ENCODE measurements at places on chromosomes 7 and 10.

- no peak for DNase-seq
These were observed 250.4 kb downstream of the DNAJB6 start for GRCh38 chr7:157587051-157587804.

DNA sequence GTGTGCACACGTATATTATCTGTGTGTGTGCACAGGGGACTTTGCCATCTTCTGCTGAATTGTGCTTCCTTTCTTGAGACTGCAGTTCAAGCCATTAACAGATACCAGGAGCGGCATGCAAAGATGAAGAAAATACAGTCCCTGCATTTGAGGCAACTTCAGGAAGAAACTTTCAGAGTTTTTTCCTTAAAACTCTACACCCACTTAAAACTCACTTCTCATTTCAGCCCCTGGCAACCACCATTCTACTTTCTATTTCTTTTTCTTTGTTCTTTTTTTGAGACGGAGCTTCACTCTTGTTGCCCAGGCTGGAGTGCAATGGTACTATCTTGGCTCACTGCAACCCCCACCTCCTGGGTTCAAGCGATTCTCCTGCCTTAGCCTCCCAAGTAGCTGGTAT is 448.9 kb upstream of the ZMIZ1 start:
- no peak for DNase-seq

- no peak for DNase-seq
These were observed 186.1 kb upstream of the KAT6B start for GRCh38 chr10:74640134-74640921.

- DNase-seq = no peak
These were observed 173.6 kb downstream of the CDCA7L start for GRCh38 chr7:21771906-21772610.

- DNase-seq = no peak
These were observed 3.7 kb upstream of the HOXA10 start for GRCh38 chr7:27177795-27178320.

GRCh38 chr10:663466-663751 is 26.1 kb downstream of the DIP2C start:
- DNase-seq = no peak

- DNase-seq = no peak
These were observed 9.3 kb downstream of the KNDC1 start for GRCh38 chr10:133169173-133169947.

DNA sequence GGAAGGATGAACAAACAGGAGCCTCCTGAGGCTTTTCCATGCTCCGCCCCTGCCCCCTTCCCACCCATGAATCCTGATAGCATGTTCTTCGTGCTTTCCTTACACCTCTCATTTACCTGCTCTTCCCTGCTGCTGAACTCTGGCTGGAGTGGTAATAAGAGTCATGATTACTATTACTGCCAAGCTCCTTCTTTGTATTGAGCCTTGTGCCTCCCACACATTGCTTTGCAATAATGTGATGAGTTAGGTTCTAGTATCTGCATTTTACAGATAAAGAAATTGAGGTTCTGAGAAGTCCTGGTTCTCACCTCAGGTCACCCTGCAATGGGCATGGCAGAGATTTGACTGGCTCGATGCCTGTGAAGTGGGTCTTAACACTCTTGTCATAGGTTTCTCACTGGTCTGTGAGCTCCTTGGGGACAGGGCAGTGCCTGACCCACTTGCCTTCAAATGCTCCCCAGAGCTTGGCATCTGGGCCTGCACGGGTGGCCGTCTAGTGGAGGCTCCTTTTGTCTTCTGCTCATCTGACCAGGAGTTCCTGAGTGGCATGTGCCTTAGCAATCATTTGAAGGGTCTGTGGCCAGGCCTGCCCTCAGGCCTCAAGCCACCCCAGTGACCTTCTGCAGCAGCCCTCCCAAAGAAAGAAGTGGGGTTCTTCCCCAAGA is 309.2 kb upstream of the ZMIZ1 start:
- no peak for DNase-seq

DNA sequence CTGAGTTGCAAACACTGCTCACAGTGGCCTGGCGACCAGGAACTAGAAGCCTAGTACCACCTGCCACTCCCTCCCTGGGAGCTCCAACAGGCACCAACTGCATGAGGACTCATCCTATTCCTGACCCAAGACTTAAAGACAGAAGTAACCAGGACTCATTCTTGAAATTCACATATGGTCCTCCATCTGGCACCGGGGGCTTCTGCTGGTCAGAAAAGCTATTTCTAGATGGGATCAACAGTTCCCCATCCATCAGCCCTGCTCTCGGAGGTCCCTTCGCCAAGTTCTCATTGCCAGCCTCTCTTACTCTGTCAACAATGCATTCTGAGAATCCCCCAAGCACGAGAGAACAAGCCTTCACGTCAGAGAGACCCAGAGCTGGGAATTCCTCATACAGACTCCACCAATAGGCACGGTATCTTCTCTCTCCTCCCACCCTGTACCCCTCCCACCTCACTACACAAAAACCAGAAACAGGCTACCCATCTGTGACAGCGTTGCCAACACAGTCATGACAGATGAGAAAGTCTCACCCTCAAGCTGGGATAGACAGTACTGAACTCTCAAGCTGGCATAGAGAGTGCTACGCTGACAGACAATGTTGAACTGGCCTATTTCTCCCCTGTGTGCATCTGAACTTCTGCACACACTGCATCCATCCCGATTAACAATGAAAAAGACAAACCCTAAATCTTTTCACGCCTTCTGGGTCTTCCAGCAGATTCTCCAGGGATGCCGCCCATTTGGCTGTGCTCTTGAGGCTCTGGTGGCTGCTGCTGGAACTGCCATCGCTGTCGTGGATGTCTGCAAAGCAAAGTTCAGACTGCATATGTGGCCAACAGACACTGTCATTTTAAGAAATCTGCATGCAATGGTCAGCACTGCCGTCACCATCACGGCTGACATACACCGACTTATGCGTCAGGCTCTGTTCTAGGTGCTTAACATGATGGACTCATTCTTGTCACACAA is 15.6 kb downstream of the RGS10 start:
- DNase-seq = no peak

DNA sequence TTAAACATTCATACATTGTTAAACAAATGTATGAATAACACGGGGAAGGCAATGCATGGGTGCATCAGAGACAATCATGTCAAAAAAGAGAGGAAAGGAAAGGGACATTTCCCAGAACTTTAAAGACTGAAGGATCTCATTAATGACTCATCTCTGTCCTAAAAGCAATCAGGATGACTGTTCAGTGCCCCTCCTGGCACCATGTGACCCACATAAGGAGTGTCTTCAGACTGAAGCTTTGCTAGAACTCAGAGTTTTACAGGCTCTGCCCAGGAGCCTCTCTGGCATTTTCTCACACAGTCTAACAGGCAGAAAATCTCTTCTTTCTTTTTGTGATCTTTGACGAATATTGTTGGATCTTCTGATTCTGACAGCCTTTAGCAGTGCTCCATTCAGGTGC is 315.3 kb downstream of the OTUD1 start:
- DNase-seq = no peak

- no peak for DNase-seq
These were observed 744 bp upstream of the DRGX start for GRCh38 chr10:49396666-49396999.

DNA sequence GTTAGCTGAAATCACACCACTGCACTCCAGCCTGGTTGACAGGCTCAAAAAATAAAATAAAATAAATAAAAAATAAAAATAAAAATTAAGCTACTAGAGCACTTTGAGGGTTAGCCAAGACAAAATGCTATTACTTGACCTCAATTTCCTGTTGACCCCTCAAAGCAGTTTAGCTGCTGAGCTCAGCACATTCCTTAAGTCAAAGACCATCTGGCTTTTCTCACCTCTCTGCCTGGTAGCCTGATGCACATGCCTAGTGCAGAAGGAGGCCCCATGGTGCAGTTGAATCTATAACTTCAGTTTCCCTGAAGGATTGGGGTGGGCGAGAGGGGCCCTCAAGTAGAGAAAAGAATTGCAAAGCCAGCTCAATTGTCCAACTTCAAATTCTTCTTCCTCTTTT is 211.1 kb upstream of the GALNT17 start:
- DNase-seq = no peak

- no peak for DNase-seq
These were observed 288.8 kb downstream of the USP6NL start for GRCh38 chr10:11322698-11323097.

DNA sequence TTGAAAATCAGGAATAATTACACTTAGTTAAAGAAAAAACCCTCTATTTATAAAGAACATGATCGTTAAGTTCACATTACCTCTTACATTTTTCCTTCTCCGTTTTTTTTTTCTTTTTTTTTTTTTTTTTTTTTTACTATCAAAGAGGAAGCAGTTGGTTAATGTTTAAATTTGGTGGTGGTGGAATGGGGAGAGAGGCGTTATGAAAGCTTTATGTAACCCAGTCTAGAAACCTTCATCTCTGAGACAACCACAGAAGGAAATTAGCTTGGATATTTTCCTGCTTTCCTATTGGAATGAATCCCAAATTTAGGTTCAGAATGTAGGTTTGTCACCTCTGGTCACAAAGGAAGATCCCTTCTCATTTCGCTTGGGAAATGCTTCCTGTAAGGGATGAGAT is 31.5 kb upstream of the LHFPL3 start:
- no peak for DNase-seq

GRCh38 chr7:149773446-149774236 is at the start of gene ZNF467:
ZNF467 (minus strand) TSS chr7:149773588; CDS start chr7:149771032, 2,556 bp downstream.
- DNase-seq = peak; percentile 27

DNA sequence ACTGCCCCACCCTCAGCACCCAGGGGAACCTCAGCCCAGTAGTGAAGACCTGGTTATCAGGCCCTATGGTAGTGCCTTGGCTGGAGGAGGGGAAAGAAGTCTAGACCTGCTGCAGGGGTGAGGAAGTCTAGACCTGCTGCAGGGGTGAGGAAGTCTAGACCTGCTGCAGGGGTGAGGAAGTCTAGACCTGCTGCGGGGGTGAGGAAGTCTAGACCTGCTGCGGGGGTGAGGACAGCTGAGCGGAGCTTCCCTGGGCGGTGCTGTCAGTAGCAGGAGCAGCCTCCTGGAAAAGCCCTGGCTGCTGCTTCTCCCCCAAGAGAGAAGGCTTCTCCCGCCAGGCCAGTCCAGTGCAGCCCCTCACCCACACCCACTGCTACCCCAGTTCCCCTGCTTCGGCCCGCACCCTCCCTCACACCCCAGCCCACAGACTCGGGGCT is 6.3 kb downstream of the NOS3 start:
- no peak for DNase-seq

DNA sequence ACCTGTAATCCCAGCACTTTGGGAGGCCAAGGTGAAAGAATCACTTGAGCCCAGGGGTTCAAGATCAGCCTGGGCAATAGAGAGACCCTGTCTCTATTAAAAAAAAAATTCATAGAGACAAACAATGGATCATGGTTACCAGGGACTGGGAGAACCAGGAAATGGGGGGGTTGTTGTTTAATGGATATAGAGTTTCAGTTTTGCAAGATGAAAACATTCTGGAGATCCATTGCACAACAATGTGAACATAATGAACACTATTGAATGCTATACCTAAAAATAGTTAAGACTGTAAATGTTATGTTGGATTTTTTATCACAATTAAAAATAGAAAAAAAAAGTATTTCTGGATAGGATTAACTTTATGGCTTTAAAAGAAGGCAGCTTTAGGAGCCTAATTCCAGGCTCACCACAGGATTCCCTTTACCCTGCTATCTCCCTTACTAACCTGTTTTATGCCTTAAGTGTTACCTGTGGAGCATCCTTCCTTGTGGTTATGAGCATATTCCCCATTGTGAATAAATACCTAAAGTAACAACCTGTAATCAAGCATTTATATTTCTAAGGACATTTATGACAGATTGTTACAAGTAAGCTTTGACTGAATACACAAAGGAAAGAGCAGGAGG is 45.1 kb upstream of the SGCE start:
- no peak for DNase-seq

DNA sequence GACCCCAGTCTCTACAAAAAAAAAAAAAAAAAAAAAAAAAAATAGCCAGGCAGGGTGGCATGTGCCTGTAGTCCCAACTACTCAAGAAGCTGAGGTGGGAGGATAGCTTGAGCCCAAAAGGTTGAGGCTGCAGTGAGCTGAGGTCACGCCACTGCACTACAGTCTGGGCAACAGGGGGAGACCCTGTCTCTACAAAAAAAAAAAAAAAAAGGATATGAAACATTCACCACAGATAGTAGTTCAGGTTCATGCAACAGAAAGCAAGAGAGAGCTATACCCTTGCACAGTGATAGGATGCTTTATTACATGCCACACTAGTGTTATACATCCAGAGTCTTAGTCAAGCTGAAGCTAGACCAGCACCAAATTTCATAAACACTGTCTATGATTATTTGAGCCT is 148.4 kb upstream of the KAT6B start:
- DNase-seq = no peak

- DNase-seq = no peak
These were observed 6.8 kb downstream of the PON2 start for GRCh38 chr7:95427914-95428516.

DNA sequence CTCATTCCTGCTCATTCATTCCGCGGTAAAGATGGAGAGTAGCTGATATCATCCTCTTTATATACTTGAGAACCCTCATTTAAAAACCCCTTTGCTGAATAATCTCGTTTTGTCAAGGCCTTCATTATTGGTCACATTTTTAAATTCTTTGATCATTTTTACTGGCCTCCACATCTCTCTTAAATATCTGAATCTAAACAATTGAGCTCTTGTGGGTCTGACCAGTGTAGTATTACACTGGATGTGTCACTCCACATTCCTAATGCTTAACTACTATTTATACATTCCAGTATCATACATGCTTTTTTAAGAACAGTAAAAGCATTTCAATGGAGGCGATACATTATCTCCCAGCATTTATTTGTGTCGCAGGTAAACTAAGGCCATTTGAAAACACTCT is 12.6 kb upstream of the PRPS1L1 start:
- no peak for DNase-seq

DNA sequence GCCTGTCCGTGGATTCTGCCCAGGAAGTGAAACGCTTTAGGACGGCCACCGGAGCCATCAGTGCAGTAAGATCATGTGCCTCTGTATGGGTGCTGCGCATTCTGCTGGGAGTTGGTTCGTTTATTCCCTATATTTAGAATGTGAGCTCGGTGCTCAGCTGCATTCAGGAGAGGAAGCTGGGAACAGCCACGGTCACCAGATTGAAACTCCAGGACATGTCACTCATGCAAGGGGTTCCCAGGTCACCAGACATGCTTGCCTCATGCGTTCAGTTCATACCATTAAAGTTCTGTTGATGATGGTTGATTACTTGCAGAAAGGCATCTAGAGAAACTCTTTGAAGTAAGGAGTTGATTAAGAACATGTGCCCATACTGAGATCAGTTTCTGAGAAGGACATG is 78.1 kb downstream of the TRRAP start:
- DNase-seq = no peak

DNA sequence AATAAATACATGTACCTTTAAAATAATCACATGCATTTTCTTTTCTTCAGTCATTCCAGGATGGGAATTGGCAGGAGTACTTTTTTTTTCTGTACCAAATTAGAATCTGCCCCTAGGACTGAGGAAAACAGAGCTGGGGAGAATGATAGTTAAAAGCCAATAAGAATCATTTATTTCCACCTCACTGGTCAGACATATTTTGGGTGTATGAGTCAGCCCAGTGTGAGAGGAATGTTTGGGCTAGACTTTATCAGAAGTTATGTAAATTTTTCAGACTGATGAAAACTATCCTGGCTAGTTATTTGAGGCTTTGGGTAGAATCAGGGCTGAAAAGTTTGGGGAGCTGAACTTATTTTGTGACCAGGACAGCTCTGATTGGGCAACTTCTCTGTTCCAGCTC is 303.1 kb upstream of the NPSR1 start:
- no peak for DNase-seq

- no peak for DNase-seq
These were observed 2.8 kb upstream of the REPIN1 start for GRCh38 chr7:150365673-150366398.

- DNase-seq = no peak
These were observed 118.4 kb downstream of the GRM3 start for GRCh38 chr7:86762129-86762528.

- no peak for DNase-seq
These were observed 247.1 kb upstream of the GALNT17 start for GRCh38 chr7:70884809-70885208.
